GM12892 (cell line): ENCODE measurements at places on chromosomes 7 and 10.

DNA sequence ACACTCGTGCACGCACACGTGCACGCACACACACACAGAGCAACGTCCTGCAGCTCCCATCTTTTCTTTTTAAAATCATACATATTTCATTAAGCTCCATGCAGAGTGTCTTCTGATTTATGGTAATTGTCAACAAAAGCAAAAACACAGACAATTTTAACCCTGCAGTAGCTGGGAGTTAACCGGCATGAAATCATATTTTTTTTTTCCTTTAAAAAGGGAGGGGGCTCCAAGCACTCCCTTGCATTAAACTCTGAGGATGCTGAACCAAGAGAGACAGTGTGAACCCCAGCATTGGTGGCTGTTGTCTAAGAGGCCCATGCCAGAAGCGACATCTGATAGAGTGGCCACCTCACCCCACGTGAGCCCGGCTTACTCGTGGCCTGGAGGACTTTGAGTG, 542.6 kb downstream of the DNAJB6 start:
- DNase-seq: no peak

DNA sequence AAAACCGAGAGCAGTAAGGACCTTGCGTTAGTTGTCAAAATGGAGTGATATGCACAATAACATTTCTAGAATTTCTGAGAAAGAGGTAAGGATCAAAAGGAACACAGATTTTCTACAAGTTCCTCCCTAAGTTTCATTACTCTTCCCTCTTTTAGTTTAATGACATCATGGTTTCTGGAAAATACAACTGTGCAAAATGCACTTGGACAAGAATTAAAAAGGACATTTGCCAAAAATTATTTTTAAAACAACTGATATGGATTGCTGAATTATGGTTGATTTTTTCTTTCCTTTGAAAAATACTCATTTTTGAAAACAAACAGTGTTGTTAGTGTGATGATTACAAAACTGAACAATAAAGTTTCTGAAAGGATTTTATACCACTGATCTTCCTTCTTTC, 52.1 kb downstream of the SRI start:
- DNase-seq: no peak

GRCh38 chr10:118276727-118277126, 65.4 kb downstream of the FAM204A start:
- DNase-seq: no peak

- no peak for DNase-seq
Observed at GRCh38 chr10:114346176-114347031, 57.9 kb downstream of the AFAP1L2 start.

DNA sequence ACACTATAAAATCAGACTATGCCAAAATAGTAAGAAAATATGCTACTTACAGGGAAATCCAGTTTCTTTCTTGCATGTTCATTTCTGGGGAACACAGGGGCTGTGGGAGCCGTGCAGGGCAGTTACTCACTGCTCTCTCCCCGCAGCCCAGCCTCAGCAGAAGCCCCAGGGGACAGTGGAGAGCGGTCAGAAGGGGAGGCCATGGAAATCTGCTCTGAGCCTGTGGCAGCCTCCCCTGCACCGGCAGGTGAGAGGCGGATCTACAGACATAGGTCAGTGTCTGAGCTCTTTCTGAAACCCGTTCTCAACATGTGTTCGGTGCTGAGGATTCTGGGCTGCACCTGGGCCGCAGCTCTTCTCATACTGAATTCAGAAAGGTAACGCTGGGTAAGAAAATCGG, 2.9 kb downstream of the ZNF511 start:
- DNase-seq: no peak

- no peak for DNase-seq
Observed at GRCh38 chr10:72449941-72450441, 95.3 kb upstream of the DNAJB12 start.

DNA sequence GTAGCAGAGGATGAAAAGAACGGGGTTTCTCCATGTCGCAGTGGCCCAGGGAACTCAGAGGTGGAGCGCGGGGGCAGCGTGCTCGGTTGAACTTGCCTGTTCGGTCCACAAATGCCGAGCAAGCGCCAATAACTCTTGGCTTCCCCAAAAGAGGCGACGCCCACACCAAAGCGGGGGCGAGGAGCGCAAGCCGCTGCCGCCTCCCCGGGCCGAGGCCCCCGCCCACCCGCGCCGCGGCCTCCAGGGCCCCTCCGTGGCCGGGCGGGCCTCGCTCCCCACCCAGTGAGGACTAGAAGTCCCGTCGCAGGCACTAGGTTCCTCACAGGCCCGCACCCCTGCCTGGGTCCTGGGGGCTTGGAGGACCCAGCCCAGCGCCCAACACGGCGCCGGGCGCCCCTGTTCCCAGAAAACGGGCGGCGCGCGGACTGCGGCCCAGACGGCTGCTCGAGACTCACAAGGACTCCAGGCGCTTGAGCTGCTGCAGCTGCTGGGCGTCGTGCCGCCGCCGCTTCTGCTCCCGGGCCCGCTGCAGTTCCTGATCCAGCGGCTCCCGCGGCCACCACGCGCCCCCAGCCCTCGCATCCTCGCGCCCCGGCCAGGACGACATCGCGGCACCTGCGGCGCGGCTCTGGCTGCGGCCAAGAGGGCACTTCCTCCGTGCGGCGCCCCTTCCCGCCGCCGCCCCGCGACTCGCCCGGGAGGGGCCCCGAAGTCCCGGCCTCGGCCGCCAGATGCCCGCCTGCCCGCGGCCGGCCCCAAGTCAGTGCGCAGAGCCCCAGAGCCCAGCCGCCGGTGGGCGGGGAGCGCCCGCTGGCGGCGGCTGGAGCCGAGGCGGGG, 14.6 kb upstream of the FKBP9 start:
- DNase-seq: peak; percentile 75

DNA sequence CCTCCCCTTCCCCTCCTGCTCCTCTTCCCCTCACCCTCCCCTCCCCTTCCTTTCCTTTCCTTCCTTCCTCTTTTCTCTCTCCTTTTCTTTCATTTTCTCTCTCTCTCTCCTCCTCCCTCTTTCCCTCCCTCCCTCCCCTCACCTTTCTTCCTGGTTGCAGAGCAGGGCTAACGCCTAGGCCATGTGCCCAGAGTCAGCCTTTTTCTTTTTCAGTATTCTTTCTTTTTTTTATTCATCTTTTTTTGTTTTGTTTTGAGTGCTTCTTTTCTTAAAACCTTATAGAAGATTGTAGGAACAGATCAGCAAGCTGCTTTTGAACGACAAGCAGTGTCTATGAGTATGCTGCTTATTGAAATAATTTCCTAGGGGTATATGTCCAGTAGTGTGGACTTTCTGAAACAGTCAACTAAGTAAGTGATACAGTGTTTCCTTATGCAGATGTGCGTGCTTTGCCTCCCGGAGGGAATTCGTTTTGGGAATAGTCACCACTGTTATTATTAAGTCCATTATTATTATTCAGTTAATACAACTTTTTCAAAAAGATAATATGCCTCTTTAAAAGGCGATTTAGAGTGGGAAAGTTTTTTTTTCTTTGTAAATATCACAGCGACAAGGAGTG, 219.2 kb downstream of the CAMK1D start:
- DNase-seq: no peak

DNA sequence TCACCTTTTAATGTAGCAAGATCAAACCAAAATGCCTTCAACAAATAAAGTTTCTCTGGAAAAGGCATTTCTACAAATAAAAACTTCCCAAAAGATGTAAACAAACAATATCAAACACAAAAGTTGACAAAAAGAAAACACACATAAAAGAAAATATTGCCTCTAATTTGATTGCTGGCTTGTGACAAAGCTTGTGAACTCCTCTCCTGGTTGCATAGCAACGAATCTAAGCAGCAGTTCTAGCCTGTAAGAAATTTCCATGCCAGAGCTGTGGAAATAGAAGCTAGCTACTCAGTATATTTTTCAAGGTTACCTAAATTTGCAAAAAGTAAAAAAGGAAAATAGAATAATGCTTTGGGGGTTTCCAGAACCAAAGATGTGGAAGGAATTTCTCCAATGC, 173.9 kb upstream of the CDK1 start:
- DNase-seq: no peak

DNA sequence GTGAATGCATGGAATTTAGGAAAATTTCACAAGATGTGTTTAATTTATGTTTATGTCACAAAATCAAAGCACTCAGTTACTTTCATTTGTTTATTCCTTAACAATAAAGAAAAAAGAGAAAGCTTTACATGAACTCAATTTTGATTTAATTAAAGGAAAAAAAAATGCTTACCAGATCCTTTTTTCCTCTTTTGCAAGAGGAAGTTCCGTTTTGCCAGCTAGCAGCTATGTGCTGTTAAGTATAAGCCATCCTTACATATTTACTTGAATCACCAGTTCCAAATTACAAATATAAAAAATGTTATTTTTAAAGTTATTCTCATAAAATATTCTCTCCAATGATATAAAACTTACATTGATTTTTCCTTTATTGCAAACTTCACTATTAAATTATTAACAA, 12.7 kb downstream of the MRC1 start:
- no peak for DNase-seq

- DNase-seq: no peak
Observed at GRCh38 chr7:135855846-135856245, 107.2 kb upstream of the FAM180A start.

DNA sequence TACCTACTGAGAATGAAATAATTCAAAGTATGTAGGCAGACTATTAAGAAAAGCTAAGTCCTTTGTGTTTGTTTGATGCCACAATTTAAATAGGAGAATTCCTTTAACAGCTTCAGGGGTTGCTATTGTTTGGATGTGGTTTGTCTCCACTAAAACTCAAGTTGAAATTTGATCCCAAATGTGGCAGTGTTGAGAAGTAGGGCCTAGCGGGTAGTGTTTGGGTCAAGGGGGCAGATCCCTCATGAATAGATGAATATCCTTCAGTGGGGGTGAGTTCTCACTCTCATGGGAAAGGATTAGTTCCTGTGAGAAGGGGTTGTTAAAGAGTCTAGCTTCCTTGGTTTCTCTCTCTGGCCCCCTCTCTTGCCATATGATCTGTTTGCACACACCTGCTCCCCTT, 97.0 kb downstream of the HGF start:
- DNase-seq: no peak

GRCh38 chr7:55504967-55505658, 67.2 kb downstream of the VOPP1 start:
- DNase-seq: no peak

GRCh38 chr10:78028438-78029268, 662 bp downstream of the POLR3A start:
- peak; percentile 28 for DNase-seq

GRCh38 chr10:17229016-17229716, 1.1 kb downstream of the VIM start:
- peak; percentile 29 for DNase-seq
